ENCODE measurements at places on chromosomes 6 and 20.

- no peak for DNase-seq
Measured at GRCh38 chr6:16546861-16547260, 214.4 kb downstream of the ATXN1 start.

GRCh38 chr6:157267654-157268053 lies 55.7 kb downstream of the TMEM242 start:
- no peak for DNase-seq

DNA sequence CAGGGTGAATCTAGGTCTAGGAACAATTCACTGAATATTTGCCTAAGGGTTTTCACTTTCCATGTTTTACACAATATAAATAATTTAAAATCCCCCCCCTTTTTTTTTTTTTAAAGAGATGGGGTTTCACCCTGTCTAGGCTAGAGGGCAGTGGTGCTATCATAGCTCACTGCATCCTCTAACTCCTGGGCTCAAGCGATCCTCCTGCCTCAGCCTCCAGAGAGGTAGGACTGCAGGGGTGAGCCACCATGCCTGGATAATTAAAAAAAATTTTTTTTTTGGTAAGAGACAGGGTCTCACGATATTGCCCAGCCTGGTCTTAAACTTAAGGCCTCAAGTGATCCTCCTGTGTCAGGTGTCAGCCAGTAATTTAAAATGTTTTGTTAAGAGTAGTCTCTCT lies 17.8 kb downstream of the QKI start:
- DNase-seq, result no peak

DNA sequence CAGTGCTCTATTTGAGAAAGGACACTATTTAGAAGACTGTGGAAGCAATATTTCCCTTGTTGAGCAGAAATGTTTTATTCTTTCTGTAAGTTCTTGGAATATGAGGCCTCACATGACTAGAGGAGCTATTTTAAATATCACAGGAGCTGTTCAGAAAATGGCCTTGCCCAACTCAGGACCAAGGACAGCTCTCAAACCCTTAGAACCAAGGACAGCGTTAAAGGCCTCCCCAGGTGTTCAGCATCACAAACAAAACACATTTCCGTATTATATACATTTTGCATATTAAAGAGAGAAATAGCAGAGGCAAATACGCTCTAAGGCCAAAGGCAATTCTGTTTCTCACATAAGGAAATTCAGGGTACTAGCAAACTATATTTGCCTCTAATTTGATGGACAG lies 631.4 kb downstream of the CDH26 start:
- DNase-seq, result no peak

DNA sequence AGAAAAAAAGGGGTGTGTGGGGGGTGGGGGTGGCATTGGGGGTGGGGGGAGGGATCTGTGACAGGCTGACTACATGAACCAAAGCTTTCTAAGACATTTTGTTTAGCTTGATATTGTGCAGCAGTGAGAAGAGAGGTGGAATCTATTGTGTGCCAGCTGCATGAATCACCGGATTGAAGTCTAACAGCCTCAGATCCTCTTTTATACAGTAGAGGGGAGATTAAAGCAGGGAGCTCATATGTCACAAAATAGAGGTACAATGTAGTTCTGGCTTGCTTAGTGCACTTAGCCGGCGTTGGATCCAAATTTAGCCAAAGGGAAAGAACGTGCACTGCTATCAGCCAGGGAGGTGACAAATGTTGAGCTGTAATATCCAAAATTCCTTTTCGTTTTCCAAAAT lies 404.2 kb upstream of the CITED2 start:
- no peak for DNase-seq

DNA sequence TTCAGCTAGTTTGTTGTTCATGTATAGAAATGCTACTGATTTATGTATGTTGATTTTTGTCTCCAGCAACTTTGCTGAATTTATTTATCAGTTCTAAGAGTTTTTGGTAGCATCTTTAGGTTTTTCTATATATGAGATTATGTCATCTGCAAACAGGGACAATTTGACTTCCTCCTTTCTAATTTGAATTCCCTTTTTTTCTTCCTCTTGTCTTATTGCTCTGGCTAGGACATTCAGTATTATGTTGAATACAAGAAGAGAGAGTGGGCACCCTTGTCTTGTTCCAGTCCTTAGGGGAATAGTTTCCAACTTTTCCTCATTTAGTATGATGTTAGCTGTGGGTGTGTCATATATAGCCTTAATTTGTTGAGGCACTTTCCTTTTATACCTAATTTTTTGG lies 58.2 kb downstream of the CDH26 start:
- DNase-seq, result no peak

- DNase-seq, result no peak
Measured at GRCh38 chr20:39549733-39550132, 587.6 kb downstream of the DHX35 start.

GRCh38 chr20:24492031-24492607 lies 22.7 kb downstream of the SYNDIG1 start:
- no peak for DNase-seq

Measured in CD4-positive, alpha-beta T cell treated with Interleukin-15 for 4 hours (primary cell).